ENCODE measurements at places on chromosomes 7 and 10. TPM values are rescaled to one million over a fixed set of nuclear protein-coding genes. Genes with fewer than 3 reads are reported as not detected.

GRCh38 chr7:79130715-79131114 is 322.8 kb downstream of the MAGI2 start:
- DNase-seq: no peak

- no peak for DNase-seq
Observed at GRCh38 chr7:95674101-95674500, 77.8 kb upstream of the PDK4 start.

DNA sequence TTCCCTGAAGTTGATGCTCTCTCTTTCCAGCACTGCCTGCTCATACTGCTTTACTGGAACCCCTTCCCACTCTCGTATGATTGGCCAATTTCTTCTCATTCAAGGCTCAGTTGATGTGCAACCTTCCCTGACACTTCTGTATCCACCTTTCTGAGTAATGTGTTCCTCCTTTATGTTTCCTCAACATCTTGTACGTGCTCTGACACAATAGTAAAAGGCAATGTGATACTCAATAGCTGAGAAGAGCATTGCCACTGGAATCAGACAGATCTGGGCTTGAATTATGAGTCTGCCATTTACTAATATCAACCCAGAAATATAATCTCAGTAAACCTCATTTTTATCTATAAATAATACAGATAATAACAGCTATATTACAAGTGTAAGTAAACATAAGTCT is 34.7 kb downstream of the ARL4A start:
- no peak for DNase-seq

DNA sequence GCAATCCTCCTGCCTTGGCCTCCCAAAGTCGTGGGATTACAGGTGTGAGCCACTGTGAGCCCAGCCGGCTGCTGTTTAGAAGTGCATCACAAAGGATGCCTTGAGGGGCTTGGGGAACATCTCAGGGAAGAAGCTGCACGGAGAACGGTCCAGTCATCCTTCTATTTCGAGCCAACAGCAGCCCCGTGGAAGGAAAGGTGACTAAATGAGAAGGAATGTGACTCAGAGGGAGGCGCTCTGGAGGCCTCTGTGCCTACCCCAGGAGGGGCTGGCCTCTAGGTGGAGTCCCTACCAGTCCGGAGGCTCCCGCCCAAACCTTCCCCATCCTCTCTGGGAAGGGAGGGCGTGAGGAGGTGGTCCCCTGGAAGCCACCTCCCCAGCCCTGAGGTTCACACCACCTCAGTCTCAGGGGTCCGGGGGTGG is 76.2 kb downstream of the CTBP2 start:
- no peak for DNase-seq

DNA sequence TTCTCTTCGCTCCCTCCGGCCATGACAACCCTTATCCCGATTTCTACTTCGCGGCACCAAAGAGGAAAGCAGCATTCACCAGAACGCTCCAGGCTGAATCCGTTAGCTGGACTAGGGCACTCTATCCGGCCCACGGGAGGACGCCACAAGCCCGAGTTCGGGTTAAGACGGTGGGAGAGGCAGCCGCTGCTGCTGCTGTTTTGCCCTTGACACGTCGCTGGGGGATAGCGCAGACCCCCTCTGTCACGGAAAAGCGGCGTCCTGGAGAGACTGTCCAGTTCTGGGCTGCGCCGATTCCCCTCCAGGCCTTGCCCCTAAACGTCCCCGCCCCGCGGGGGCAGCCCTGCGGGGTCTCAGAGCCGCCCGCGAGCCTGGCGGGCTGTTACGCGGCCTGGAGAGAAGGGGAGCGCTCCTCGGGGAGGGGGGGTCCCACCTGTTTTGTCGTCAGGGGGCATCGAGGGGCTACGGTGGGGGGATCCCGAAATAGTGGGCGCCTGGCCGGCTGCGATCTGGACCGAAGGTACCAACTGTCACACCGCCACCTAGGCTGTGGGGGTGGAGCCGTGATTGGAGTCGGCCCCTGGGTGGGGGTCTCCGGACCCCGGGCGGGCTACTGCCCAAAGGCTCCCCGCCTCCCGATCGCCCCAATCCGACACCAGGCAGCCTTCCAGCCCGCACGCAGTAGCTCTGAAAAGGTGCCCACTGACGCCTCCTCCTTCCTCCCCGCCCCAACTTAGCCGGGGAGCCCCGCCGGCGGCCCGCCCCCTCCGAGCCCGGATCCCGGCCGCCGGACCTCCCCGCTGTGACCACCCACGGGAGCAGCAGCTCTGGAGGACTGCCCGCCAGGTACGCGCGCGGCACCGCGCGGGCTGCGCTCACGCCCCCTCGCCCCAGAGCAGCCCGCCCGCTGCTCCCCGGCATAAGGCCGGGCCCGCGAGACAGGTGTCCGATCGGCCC is 772 bp downstream of the SGMS1 start:
- peak; percentile 52 for DNase-seq

DNA sequence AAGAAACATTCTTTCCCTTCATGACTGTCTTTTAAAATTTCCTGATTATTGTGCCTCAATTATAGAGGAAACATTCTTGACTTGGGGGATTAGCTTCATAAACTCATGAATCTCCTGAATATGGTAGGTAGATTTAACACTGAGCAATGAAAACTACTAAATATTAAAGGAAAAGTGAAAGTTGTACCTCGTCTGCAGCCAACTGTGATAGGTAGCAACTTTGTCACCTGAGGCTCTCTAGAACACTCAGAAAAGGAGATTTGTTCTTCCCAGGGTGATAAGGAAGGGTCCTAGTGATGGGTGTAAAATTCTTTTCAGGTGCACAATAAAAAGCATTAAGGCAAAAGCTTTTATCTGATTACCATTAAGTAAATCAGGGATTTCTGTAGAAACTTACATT is 78.1 kb downstream of the AHR start:
- no peak for DNase-seq

DNA sequence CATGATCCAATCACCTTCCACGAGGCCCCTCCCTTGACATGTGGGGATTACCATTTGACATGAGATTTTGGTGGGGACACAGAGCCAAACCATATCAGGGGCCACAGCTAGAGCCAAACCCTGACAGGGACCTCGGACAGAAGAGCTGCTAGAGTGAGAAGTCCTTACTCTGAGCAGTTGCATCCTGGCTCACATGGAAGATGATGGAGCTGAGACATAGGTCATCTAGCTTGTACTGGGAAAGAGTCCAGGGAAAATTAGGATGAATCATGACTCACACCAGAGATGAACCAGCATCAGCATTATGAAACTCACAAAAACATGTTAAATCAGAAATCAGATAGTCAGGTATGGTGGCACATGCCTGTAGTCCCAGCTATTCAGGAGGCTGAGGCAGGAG is 12.8 kb upstream of the FMC1 start:
- DNase-seq: no peak

- no peak for DNase-seq
Observed at GRCh38 chr7:130444234-130444633, 3.4 kb upstream of the CEP41 start.

DNA sequence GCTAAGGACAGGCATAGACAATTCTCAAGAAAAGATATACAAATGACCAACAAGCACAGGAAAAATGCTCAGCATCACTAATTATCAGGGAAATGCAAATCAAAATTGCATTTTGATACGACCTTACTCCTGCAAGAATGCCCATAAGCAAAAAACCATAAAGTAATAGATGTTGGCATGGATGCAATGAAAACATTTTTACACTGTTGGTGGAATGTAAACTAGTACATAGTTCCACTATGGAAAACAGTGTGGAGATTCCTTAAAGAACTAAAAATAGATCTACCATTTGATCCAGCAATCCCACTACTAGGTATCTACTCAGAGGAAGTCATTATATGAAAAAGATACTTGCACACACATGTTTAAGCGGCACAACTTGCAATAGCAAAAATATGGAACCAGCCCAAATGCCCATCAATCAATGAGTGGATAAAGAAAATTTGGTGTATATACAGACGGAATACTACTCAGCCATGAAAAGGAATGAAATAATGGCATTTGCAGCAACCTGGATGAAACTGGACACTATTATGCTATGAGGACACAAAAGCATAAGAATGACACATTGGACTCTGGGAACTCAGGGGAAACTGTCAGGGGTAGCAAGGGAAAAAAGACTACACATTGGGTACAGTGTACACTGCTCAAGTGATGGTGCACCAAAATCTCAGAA is 59.3 kb downstream of the DGKI start:
- no peak for DNase-seq

DNA sequence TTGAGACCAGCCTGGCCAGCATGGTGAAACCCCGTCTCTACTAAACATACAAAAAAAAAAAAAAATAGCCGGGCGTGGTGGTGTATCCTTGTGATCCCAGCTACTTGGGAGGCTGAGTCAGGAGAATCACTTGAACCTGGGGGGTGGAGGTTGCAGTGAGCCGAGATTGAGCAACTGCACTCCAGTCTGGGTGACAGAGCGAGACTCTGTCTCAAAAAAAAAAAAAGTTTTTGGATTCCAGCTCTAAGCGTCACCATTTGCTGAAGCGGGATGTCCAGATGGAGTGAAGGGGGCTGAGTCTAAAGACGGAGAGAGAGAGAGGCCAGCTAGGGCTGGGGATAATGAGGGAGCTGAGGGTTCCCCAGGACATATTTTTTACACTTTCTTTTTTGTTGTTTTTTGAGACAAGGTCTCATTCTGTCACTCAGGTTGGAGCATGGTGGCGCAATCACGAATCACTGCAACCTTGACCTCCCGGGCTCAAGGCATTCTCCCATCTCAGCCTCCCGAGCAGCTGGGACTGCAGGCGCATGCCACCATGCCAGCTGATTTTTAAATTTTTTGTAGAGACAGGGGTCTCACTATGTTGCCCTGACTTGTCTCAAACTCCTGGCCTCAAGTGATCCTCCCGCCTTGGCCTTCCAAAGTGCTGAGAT is 9.4 kb upstream of the HK1 start:
- no peak for DNase-seq

GRCh38 chr10:121405549-121405948 is 192.7 kb downstream of the FGFR2 start:
- no peak for DNase-seq

- no peak for DNase-seq
Observed at GRCh38 chr10:50421026-50421719, 169.9 kb upstream of the ASAH2 start.

- DNase-seq: no peak
Observed at GRCh38 chr7:41268878-41269277, 434.0 kb downstream of the INHBA start.

GRCh38 chr10:69842020-69842419 is 40.3 kb downstream of the COL13A1 start:
- no peak for DNase-seq

DNA sequence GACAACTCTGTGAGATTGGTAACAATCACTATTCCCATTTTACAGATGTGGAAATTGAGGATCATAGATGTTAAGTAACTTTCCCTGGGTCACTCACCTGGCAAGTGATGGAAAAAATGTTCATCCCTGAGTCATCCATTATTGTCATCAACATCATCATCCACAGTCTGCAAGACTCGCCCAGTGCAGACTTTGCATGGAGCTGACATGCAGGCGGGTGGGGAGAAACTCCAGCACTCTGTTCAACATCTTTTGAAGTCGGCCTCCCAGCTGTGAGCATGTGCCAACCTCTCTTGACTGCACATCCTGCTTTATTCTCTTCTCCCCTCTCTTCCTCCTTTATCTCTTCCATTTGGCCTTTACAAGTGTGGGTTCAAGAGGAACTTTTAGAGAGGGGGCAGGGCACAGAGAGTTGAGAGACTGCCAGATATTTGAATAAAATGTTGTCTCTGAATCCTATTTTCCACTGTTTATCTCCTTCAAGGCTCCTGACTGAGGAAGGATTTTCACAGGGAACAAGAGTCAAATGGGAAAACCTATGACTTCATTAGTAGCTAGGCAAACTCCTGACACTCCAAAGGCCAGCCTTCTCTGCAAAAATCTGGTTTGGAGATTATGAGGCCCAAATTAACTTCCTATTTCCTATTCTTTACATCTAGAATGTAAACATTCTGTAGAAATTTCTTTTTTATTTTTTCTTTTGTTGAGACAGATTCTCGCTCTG is 283.7 kb upstream of the PODXL start:
- no peak for DNase-seq

GRCh38 chr10:96850825-96851224 is 18.7 kb downstream of the LCOR start:
- no peak for DNase-seq

DNA sequence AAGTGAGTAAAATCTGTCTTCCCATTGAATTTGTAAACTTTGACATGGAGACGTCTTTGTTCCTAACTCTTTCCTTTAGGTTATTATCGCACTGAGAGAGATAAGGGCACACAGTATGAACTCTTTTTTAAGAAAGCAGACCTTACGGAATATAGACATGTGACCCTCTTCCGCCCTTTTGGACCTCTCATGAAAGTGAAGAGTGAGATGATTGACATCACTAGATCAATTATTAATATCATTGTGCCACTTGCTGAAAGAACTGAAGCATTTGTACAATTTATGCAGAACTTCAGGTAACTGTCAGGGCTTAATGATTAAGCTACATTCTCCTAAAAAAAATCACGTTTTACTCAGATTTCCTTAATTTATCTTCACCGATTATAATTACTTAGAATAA is 20.4 kb downstream of the CSGALNACT2 start:
- no peak for DNase-seq

DNA sequence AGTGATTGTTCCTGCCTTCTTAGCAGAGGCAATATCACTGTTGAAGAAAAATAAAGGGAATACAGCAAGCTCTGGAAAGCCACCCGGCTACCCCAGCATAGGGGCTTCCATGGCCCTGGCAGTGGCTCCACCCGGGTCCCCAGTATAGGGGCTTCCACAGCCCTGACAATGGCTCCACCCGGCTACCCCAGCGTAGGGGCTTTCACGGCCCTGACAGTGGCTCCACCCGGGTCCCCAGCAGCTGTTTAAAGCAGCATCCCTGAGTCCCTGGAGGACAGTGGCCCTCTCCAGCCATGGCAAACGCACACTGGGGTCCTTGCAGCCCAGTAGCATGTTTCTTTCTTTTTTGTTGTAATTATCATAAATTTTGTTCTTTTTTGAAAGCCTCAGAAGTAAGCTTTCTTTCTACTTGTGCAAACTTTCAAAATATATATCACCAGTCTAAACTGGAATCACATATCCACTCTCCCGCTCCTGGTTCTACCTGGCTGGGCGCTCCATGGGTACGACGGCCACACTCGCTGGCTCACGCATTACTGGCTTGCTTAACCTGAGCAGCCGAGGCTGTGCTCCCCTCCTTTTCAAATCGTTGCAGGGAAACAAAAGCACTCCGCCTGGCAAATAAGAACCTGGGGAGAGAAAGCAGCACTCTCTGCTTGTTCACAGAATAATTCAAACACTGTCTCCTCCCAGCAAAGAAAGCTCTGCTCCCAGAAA is 62.1 kb downstream of the TCERG1L start:
- no peak for DNase-seq

- DNase-seq: no peak
Observed at GRCh38 chr10:103720328-103720963, 134.9 kb downstream of the SH3PXD2A start.

GRCh38 chr10:81008726-81009125 is 471.0 kb downstream of the SH2D4B start:
- no peak for DNase-seq

- DNase-seq: no peak
Observed at GRCh38 chr10:3774814-3775695, 10.0 kb downstream of the KLF6 start.

Gene SPDYE2
- not detected for total RNA-seq

Gene ICA1
- total RNA-seq: 54.9 TPM

Gene TMEM213
- not detected for total RNA-seq

Gene RTKN2
- not detected for total RNA-seq

Gene TMEM184A
- 0.36 TPM for total RNA-seq

Gene KLLN
- 0.19 TPM for total RNA-seq

Gene POT1
- total RNA-seq: 14.3 TPM

Gene PRSS37
- not detected for total RNA-seq

Gene OPALIN
- total RNA-seq: not detected

Gene IL6
- 0.69 TPM for total RNA-seq

Measured in left ventricle myocardium inferior (tissue), 1 donor.